Peyer's patch (tissue), 4 donors: ENCODE measurements at places on chromosomes 1 and 21. TPM values are rescaled to one million over a fixed set of nuclear protein-coding genes. Genes with fewer than 3 reads are reported as not detected.

Gene FAM151A
- 1,128 TPM for total RNA-seq

Gene C1orf185
- not detected for total RNA-seq

Gene FMOD
- total RNA-seq, result 11.9 TPM

Gene PLA2G2D
- 0.40 TPM for total RNA-seq

Gene FBXO2
- total RNA-seq, result 3.1 TPM
